DMS53 (cell line): ENCODE measurements at places on chromosomes 7 and 10.
A peak's percentile ranks its signal among the peaks of the same experiment; 100 is the strongest.

DNA sequence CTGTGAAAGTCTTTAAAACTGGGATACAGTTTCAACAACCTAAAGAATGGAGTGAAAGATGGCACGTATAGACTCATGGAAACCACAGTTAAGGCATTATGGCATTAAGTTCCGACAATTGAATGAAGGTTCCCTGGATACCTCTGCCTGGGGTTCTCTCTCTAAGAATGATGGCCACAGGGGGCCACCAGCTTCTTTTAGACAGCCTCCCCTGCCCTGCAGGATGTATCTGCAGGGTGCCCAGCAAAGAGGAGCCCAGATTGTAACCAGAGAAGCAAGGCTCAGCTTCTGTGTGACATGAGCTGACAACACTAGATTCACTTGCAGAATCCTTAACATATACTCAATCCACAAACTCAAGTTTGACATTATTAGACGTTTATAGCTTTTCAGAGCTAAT is 645.4 kb downstream of the PARD3 start:
- no peak for DNase-seq

DNA sequence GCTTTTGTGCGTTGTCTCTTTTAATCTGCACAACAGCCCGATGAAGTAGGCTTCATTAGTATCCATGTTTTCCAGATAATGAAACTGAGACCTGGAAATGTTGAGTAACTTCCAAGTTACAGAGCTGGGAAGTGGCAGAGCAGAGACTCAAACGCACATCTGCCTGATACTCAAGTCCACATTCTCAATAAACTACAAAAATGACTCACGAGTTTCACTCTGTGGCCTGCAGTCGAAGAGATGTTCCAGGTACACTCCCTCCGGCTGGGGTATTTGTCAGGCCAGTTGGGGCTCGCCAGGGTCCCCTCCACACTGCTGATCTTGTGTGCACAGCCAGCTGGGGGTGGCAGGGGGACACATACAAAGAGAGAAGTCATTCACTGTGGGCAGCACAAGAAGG is 17.7 kb upstream of the OPALIN start:
- no peak for DNase-seq

GRCh38 chr10:44723619-44724325 is 187.4 kb upstream of the TMEM72 start:
- no peak for DNase-seq

GRCh38 chr10:52400562-52400961 is 86.5 kb downstream of the DKK1 start:
- DNase-seq: peak; percentile 19

DNA sequence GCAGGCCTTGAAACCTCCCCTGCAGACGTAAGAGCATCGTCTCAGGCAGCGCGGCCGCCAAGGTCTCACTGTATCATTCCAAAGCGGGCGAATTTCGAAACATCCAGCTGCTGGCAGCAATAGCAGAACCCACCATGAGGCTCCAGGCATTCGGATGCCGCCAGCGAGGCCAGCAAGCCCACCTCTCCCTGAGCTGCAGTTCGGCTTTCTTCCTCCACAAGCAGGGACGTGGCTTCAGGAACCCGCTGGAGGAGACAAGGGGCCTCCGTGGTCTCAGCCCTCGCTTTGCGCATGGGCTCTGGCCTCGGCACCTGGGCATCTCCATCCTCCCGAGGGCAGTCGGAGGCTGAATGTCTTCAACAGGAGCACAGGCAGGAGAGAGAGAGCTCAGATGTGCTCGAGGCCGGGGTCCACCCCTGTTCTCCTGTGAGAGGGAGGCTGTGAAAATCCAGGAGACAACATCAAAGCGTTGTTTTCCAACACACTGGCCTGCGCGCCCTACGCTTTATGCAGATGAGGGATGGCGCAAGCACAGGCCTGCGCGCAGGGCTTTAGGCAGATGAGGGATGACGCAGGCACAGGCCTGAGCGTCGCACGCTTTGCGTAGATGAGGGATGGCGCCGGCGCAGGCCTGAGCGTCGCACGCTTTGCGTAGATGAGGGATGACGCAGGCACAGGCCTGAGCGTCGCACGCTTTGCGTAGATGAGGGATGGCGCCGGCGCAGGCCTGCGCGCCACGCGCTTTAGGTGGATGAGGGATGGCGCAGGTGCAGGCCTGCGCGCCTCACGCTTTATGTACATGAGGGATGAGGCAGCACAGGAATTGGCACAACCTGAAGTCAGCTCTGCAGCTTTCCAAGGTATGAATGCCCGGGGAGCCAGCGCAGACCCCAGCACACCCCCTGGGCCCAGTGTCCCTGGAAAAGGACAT is 103.2 kb downstream of the WDR37 start:
- DNase-seq: no peak

- DNase-seq: no peak
Observed at GRCh38 chr7:73482746-73483145, 39.3 kb downstream of the BAZ1B start.

GRCh38 chr10:121595351-121595805 is 2.9 kb downstream of the FGFR2 start:
- DNase-seq: no peak

DNA sequence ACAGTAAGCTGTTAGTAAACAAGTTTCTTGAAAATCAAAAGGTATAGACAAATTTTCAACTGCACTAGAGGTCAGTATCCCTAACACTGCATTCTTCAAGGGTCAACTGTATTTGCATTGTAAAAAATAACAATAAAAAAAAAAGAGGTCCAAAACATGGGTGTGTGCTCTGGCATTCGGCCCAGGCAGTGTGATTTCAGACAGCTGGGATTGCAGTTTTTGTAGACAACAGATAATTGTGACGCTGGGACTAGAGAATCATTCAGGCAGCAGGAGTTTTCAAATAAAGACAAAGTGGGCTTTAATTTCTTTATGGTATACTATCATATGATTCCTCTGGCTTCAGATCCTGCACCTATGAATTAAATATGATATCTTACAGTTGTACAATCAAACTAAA is 543.2 kb upstream of the SEMA3D start:
- DNase-seq: no peak

DNA sequence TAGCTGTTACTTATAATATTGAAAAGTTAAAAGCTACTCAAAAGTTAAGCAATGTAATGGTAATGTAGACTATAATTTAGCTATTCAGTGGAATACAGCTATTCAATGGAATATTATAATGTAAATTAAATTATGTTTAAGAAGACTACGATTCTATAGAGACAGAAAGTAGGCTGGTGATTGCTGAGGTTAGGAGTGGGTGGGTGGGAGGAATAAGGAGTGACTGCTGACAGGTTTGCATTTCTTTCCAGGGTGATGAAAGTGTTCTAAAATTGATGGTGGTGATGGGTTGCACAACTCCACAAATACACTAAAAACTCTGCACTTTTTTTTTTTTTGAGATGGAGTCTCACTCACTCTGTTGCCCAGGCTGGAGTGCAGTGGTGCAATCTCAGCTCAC is 21.4 kb downstream of the DENND2A start:
- no peak for DNase-seq

DNA sequence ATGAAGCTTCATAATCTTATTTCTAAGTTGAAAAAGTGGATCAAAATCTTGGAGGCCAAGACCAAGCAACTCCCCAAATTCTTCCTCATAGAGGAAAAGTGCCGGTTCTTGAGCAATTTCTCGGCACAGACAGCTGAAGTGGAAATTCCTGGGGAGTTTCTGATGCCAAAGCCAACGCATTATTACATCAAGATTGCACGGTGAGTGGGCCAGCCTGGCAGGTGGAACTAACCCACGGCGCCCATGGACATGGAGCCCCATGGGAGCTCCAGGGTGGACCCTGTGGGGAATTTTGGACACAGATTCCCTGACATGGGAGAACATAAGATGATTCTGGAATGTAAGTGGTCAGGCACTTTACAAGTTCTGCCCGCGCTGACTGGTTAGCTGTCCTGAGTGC is 125.9 kb downstream of the TRRAP start:
- no peak for DNase-seq

- DNase-seq: peak; percentile 77
Observed at GRCh38 chr7:19116121-19117090, 1.0 kb downstream of the TWIST1 start.

GRCh38 chr7:87933605-87933952 is 472 bp upstream of the ADAM22 start:
- peak; percentile 84 for DNase-seq

- DNase-seq: no peak
Observed at GRCh38 chr7:16794986-16795385, 9.8 kb downstream of the AGR2 start.

- no peak for DNase-seq
Observed at GRCh38 chr10:13049774-13050420, 48.4 kb upstream of the CCDC3 start.

GRCh38 chr7:26155531-26156375 is 3.8 kb downstream of the NFE2L3 start:
- DNase-seq: peak; percentile 56

DNA sequence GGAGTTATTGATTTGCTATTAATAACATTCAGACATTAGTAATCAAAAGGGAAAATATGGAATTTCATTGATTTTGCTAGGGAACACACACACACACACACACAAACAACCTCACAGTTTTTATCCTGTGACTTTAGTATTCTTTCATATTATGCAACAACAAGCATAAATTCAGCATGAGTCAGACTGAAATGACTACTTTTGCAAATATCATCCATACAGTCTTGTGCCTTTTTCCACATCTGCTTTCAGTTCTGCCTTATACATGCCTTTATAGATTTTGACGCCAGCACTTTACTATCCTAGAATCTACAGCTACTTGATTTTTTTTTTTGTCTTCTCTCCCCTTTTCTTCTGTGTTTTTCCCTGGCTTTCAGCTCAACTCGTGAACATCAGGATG is 975.8 kb upstream of the LRRTM3 start:
- peak; percentile 25 for DNase-seq

DNA sequence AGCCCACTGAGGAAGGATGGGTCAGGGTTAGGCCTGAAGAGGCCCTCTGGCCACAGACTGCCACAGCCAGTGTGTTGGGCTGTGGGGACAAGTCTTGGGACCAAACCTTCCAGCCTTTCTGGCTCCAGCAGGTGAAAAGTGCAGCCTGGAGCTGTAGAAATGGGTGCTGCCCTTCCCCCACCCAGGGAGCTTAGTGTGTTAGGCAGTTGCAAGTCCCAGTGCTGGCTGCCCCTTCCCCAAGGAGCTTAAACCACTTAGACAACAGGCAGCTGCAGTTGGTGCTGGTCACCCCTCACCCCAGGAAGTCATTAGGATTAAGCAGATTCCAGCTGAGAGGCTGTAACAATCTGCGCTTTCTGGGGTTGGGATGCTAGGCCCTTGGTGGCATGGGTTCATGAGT is 563.3 kb downstream of the NRG3 start:
- no peak for DNase-seq

DNA sequence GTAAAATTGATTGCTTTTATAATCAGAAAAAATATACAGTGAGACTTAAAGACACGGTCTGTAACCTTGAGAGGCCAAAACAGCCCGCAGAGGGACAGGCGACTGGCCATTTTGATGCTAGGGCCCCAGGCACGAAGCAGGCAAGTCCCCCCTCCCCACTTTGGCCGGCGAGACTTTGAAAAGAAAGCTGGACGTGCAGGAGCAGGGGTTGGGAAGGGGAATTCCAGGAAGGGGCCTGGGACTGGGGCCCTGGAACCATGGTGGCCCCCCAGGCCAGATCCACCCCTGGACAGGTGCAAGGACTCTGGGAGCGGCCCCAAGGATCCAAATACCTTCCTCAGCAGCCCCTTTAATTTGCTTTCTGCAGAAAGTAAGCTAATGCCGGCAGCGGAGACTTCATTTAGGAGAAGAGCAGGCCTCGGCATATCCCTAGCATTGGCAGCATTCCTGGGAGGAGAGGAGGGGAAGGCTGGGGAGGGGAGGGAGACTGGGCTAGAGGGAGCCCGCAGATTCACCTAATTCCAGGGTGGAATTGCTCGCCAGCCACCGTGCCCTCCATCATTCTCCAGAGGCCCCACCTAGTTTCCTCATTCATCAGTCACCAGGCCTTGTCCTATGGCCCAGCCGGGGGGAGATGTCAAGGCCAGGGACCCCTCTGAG is 24.9 kb upstream of the TNRC18 start:
- DNase-seq: no peak

DNA sequence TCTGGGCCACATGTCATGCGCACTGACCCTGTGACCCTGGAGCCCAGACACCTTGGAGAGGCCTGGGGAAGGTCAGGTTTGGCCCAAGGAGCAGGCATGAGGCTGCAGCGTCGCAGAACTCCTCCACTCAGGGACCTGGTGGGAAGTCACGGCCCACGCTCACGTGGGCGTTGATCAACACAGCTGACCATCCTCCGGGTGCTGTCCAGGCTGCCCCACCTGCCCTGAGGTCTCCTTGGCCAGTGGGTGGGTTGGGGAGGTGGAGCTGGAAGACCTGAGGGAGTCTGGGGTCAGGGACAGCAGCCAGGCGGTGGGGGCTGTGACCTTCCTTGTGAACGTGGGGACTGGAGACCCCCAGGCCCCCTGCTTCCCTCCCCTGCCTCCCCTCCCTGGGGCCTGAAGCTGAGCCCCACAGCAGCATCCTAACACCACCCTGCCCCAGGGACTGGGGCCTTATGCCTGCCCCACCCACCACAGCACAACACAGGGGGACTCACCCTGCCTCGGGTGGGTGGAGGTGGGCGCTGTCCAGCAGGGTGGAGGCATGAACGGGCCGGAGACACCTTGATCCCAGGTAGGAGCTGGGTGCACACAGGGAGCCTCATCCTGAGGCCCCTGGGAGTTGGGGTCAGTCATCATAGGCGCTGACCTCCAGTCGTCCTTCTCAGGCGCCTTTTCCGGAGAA is 44.0 kb upstream of the ADGRA1 start:
- DNase-seq: no peak

- peak; percentile 76 for DNase-seq
Observed at GRCh38 chr10:98262571-98262970, 5.4 kb downstream of the LOXL4 start.

DNA sequence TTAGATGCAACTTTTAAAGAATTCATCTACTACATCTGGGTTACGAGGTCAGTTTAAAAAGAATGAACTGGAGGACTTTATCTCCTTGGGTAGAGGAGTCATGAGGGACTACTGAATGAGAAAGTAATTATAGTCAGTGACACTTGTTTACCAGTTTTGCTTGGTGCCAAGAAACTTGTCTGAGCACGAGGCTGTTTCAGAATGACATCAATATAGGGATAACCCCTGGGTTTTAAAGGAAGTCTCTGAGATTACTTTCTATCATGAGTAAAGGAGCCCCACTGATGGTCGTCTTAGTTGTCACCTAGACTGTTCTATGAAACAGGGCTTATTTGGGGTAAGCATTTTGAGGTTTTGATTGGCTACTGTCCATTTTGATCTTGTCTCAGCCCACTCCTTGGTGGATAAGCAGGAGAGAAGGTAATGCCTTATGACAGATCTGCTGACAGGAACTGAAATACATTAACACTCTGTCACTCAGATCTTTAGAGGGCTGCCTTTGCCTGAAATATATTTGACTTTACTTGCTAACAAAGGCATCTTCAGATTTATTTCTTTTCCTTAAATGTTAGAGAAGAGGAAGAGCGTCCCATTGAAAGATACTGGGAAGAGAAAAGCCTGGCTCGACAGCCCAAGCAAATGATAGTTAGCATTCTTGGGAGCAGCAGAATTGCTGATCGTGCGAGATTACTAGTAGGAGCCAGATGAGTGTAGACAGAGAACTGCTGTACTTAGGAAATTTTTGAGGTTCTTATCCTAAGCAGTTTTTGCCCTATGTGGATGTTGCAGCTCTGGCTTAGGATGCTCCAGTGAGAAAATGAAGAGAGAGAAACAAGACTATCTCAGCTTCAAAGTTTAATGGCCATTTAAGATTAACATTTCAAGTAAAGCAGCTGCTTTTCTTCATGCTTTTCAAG is 299.2 kb upstream of the LRGUK start:
- DNase-seq: no peak

GRCh38 chr10:3622427-3622826 is 162.6 kb downstream of the KLF6 start:
- peak; percentile 14 for DNase-seq
